ENCODE measurements at places on chromosomes 16 and 17.

DNA sequence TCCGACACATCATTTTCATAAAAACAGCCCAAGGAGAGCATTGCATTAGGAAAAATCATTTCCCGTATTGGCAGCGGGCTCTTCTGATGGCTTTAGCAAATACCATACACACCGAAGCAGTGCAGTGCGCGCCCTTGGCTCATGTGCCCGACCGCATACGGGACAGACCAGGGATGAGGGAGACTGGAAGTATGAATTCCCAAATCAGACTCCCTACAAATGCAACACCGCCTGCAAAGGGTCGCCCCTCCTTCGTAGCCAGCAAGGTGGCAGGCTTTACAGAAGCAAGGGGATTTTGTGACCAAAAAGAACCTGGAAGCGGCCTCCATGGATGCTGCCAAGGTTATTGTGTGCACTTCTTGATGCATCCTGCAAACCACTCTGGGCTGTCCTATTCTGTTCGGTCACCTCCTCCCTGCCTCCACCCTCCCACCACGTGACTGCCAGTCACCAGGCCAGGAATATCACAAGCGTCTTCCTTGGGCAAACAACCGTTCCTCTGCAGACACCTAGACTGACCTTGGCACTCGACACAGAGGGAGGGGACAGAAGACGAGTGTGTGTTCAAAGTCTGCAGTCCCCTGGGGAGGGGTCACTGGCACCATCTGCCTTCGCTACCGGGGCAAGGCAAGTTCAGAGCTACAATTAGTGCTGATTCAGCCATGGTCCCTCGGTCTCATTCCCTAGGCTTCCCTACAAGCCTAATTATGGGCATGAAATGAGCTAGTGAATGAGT lies 460.4 kb downstream of the SLC39A11 start:
- DNase-seq: no peak

GRCh38 chr16:57999366-57999970 lies 1.0 kb downstream of the ZNF319 start:
- DNase-seq: no peak

DNA sequence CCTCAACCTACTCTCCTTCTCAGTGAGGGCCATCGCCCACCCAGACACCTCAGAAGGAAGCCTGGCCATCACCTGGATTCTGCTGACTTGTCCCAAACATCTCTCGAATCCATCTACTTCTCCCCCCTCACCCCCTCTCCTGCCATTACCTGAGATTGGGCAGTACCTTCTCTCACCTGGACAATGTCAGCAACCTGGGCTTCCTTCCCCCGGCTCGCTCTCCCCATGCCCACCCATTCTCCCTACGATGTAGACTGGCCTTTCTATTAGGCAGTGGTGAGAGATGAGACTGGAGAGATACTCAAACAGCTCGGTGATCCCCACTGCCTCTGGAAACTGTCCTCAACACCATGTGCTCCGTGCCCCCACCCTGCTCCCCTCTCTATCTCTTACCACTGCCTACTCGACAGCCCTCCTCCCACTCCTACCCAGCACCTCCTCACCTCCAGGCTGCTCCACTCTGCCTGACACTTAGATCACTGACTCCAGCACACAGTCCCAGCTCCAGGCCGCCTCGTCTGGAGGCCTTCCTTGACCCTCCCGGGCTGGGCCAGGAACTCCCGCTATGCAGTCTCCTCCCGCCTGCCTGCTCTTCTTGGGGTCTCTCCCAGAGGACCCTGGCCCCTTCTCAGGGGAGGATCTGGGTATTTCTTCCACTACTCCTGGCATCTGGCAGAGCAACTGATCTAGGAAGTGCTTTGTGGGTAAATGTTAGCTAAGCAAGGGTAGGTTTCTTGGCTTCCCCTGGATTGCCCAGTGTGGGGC lies 235.8 kb upstream of the NLRP1 start:
- no peak for DNase-seq

- no peak for DNase-seq
Measured at GRCh38 chr16:83351846-83352245, 455.9 kb upstream of the HSBP1 start.

- no peak for DNase-seq
Measured at GRCh38 chr16:1708768-1709180, 2.8 kb downstream of the MAPK8IP3 start.

- DNase-seq: no peak
Measured at GRCh38 chr16:54340531-54340930, 53.9 kb upstream of the IRX3 start.

- no peak for DNase-seq
Measured at GRCh38 chr17:11916091-11916490, 81.2 kb downstream of the ZNF18 start.

GRCh38 chr16:88014954-88015805 lies 63.9 kb downstream of the BANP start:
- DNase-seq: no peak
